ENCODE measurements at places on chromosomes 6 and 20.

DNA sequence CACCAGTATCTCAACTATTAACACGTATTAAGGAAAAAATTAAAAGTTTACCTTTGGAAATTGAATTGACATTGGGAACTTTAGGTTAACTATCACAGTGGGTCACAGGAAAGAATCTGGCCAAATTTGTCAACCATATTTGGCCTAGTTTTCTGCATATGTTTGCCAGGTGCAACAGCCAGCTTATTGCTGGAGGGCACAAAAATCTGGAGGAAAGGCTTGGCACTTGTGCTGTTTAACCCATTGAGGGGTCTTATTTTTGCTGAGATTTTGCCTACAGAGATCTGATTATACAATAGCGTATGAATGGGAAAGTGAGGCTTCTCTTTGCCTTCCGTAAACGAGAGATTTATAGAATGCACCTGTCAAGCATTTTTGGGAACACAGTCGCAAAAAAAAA is 190.4 kb downstream of the PRL start:
- DNase-seq = no peak

GRCh38 chr20:46681032-46681854 is 8.0 kb downstream of the TP53RK start:
- peak; percentile 63 for DNase-seq

DNA sequence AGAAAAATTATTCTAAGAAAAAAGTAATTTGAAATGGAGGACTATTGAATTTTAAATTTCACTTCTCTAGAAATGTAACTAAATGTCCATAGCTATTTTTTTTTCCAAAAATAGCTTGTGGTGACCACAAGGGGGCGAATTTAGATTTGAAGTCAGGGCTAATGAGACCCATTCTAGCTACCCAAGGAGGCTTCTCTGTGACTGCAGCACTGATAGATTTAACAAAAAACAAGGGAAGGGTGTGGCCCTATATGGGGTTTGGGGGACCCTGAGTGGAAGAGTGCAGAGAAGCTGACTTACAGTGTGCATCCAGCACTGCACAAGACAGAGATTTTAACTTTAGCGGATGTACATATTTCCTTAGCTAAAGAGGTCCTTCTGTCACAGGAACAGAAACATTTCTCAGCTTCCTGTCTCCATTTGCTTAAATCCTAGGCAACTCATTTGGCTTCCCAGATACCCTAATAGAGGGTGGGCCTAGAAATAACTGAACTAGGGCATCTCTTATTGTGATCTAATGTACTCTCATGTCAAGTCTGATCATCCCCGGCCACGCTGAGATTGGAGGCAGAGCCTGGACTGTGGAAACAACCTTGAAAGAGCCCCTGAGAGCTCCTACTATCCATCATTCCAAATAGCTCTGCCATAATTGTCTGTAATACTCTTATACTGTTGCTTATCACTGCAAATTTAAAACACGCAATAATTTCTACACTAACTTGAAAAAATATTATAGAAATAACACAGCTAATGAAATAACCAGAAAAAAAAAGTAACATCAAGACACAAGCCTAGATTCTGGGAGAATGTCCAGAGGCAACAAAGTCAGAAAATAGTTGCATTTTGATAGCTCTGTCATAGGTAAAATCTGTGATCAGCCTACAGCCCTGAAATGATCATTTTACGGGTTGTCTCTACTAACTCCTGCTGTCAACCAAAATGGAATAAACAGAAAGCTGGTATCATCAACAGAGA is 93.6 kb downstream of the SNAP91 start:
- DNase-seq = no peak

- no peak for DNase-seq
These were observed 309.9 kb upstream of the CDYL start for GRCh38 chr6:4466261-4466660.

- DNase-seq = no peak
These were observed 102.9 kb downstream of the CDH4 start for GRCh38 chr20:61354901-61355495.

GRCh38 chr20:22584522-22584921 is at the start of gene FOXA2:
Gene FOXA2 (minus strand): TSS chr20:22584572. CDS start chr20:22584278, 294 bp downstream.
- no peak for DNase-seq

DNA sequence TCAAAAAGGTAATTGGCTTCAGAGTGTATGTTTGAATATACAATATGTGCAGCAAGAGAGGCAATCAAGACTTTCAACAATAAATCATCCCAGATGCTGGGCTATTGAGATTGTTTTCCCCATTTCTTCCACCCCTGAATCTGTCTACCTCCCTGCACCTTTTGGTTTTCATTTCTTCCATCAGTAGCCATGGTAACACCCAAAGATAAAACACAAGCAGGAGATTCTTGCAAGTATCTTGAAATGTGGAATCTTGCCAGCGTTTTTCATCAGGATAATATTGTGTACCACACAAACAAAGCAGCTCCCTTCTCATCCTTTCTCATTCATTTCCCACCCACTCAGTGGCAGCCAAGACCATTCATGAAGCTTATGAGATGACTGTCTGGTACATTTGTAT is 73.0 kb upstream of the NRSN1 start:
- DNase-seq = no peak

DNA sequence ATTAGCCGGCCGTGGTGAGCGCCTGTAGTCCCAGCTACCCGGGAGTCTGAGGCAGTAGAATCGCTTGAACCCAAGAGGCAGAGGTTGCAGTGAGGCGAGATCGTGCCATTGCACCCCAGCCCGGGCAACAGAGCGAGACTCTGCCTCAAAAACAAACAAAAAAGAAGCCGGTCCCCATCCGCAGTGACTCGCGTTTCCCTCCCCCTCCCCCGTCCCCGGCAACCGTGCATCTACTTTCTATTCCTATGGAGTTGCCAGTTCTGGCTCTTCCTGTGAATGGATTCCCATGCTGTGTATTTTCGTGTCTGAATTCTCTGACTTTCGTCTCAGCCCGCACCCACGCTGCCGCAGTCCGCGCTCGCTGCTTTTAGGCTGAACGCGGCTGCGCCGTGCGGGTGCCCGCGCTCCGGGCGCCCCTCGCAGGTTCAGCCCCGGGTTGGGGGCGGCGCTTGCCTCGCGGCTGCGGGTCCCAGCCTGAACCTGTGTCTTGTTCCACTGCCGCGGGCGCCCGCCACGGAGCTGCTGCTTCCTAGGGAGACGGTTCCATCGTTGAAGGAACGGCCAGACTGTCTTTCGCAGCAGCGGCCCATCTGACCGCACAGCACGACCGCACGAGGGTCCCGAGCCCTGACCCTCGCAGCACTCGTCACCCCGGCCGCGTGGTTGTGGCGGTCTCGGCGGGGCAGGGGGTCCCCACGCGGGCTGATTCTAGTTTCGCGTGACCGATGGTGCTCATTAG is 1.1 kb upstream of the MRGBP start:
- DNase-seq = peak; percentile 67

DNA sequence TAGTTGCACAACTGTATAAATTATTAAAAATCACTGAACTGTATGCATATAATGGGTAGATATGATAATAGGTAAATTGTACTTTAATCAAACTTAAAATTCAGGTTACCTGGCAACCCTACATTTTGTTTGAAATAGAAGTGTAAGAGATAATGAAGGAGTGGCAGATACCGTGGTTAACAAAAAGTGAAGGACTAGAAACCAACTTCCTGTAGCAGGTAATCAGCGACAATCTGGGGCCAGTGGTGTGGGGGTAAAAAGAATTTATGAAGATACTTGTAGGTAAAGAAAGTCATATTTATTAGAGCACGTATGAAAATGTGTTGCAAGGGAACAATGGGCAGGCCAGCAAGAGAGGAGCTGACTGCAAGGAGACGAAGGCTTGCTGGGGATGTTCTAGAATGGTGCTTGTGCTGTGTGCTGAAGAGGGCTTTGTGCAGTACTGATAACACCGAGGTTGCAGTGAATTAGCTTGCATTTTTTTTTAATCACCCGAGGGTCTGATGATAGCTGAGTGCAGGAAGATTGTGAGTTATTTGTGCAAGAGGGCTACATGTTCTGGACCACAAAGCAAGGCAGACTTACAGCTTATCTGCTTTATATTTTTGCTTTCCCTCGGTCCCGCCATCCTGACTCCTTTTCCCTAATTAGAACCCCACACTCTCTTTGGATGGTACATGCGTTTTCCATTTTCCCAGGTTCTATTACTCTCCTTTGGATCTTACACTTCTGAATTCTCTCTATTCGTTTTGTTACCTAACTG is 4.6 kb upstream of the ENPP1 start:
- DNase-seq = no peak

DNA sequence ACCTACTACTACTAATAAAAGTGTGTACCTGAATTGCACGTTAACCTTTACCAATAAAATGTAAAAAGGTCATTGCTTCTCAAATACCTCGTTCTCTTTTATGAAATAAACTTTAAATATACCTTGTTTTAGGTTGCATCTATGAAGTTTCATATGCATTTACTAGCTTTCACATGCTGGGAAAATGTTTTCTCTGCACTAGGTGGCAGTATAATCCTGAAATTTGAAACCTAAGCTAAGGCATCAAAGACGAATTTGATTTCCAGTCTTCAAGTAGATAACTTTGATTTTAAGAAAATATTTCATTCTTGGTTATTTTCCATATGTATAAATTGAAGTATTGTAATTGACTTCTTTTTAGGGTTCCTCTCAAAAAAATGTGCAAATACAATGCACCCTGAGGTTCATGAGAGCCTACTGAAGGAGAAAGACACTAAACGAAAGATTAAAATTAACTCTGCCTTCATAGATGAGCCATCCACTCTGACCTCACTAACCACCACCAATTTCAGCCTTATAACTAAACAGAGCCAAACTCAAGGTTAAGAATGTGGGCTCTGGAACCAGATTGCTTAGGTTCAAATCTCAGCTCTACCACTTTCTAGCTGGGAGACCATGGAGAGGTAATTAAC is 7.3 kb upstream of the COL9A1 start:
- DNase-seq = no peak

- no peak for DNase-seq
These were observed 115.7 kb downstream of the PHACTR1 start for GRCh38 chr6:12832226-12832735.

GRCh38 chr20:62733526-62733842 is 24.8 kb downstream of the NTSR1 start:
- DNase-seq = no peak

GRCh38 chr20:3753098-3753497 is 14.5 kb downstream of the ADISSP start:
- DNase-seq = peak; percentile 50

DNA sequence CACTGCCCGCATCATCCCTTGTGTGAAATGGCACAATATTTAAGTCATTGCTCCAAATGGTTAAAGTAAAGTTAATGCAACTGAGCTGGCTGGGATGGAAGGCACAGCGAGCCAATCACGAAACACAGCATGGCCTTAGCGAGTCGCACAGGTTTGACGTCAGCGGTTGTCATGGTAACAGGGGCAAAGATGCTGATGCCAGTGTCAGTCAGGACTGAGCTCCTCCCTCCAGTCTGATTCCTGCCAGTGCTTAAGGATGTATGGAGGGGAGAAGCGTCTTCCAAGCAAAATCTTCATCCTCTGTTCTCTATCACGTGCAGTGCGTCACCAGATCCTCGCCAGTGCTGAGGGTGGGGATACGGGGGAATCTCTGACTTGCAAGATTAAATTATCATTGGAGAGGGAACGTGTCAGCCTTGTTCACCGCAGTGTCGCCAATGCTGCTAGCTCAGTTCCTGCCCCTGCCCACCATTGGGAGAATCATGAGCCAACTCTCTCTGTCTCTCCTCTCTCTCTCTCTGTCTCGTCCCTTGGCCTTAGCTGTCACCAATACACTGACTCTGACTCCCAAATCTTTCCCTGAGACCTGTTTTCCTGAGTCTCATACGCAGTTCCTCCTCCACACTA is 24.5 kb downstream of the TSPYL4 start:
- DNase-seq = no peak

GRCh38 chr6:5468586-5468985 is 207.3 kb downstream of the FARS2 start:
- DNase-seq = no peak

GRCh38 chr6:158560836-158561320 is 987 bp downstream of the TMEM181 start:
- no peak for DNase-seq

DNA sequence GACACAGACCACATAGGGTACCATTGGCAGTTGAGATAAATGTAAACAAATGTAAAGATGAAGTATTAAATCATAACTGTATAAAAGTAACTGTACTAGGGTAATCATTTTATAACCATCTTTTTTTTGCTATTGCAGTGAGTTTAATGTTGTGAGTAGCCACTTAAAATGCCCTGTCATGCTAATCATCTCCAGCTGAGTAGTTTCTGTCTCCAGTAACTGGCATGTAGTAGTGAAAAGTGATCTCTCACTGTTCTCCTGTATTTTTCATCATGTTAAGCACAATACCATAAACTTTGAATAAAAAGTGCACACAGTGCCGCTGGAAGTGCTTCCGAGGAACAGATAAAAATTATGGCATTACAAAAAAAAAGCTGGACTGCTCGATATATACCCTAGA is 45.0 kb upstream of the OPRM1 start:
- no peak for DNase-seq

DNA sequence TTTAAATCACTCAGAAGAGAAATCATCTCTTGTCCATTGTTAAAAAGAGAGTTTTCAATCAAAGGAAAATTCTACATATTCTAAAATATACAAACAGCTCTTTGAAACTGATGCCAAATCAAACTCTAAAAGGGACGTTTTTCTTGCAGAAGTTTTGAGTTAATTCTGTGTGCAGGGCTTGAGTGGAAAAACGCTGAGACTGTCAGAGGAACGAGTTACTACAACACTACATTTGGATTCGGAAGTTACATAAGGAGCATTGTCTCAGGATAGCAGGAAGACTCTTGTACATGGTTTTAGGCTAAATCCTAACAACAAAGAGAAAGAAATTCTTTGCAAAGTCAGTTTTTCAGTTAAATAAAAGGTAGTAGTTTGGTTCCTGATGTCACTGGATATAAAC is 155.7 kb upstream of the SUPT3H start:
- no peak for DNase-seq

DNA sequence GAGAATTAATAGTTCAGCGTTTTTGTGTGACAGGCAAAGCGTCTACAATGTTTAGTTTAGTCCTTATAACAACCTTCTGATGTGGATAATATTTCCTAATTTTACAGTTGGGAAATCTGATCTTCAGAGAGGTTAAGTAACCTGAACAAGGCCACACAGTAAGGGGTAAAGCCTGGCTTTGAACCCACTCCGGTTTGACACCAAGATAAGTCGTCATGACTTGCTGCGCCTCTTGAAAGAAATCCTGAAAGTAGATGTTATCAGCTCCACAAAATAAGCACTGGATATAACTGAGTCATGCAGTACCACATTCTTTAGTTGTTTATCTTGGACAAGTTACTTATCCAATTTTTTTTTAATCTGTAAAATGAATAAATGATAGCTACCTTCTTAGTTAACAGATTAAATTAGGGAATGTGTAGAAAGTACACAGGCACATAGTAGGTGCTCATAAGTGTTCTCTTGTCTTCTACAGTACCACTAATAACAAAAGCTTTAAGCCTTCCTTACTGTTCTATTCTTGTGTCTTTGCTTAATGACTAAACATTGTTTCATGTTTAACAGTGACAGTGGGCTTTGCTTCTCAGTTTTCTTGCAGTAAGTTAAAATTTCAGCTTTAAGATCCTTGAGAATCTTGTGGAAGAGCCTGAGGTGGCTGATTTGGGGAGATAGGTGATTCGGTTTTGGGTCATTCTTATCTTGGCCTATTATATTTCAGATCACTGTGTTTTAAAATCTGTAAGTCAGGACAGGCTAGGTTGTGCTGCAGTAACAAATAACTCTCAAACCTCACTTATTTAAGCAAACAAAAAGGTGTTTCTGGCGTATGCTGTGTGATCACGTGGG is 2.1 kb downstream of the HIVEP1 start:
- DNase-seq = no peak

- DNase-seq = no peak
These were observed 4.9 kb downstream of the POLR1C start for GRCh38 chr6:43521836-43522235.

GRCh38 chr6:17061097-17061496 is 40.8 kb upstream of the STMND1 start:
- no peak for DNase-seq

Data from stimulated activated CD4-positive, alpha-beta T cell treated with anti-CD3 and anti-CD28 coated beads, Interleukin-4, amount 100 ng/mL, for 48 hours (primary cell).